ENCODE measurements at places on chromosomes 12 and 14. TPM values are rescaled to one million over a fixed set of nuclear protein-coding genes. Genes with fewer than 3 reads are reported as not detected.

GLT1D1 gene
- total RNA-seq: 3.2 TPM

GNPNAT1 gene
- 34.8 TPM for total RNA-seq

GSG1 gene
- total RNA-seq: not detected

RHEBL1 gene
- total RNA-seq: 16.0 TPM

EIF5 gene
- total RNA-seq: 261 TPM

GYS2 gene
- total RNA-seq: 0.07 TPM

FRMD6 gene
- 11.6 TPM for total RNA-seq

C12orf54 gene
- total RNA-seq: not detected

TSHR gene
- not detected for total RNA-seq

TRPV4 gene
- not detected for total RNA-seq

KRT2 gene
- total RNA-seq: not detected

CIDEB gene
- total RNA-seq: 24.7 TPM

DNA sequence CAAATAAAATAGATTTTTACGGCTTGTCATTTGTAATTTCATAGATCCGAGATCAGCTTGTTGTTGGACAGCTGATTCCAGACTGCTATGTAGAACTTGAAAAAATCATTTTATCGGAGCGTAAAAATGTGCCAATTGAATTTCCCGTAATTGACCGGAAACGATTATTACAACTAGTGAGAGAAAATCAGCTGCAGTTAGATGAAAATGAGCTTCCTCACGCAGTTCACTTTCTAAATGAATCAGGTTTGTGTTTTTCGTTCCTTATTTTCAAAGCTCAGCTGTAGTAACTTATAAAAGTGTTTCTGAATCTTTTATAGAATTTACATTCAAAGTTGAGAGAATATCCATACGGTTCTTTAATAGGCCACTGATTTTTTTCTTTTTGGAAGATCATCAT, 89.1 kb downstream of the LRRK2 start:
- no peak for DNase-seq

- no peak for DNase-seq
These were observed 165.0 kb downstream of the SRGAP1 start for GRCh38 chr12:64009321-64010068.

DNA sequence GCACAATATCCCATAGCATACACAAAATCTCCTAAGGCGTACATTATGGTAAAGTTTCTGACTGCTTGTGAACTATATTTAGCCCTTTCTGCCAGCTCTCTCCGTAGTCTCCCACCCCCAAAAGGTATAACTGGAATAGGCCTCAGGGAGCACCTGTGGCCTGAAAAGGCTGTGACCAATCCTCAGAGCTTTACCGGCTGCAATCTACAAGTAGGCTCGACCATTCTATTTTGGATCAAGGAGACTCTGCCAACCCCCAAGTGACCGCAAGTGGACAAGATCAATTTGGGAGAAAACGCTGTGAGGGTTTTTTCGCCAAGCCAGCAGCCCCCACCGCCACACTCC, 1.2 kb downstream of the PPTC7 start:
- DNase-seq: no peak

- DNase-seq: no peak
These were observed 15.0 kb downstream of the GXYLT1 start for GRCh38 chr12:42129595-42130204.

DNA sequence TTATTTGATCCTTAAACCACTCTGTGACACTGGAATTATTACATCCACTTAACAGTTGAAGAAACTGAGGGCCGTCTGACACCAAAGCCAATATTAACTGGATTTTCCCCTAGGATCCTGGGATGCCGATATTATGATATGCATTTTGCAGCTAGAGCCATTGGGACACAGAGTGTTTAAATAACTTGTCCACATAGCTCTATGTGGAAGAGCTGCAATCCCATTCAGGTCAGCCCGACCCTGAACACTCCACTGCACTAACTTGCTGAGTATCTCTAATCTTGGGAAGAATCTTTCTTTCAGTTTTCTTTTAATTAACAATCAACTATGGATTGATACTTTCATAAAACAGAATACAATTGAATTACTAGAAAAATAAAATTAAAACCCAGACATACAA, 37.9 kb downstream of the RMST start:
- DNase-seq: no peak

- no peak for DNase-seq
These were observed 11.5 kb downstream of the GTF2A1 start for GRCh38 chr14:81209167-81209836.

DNA sequence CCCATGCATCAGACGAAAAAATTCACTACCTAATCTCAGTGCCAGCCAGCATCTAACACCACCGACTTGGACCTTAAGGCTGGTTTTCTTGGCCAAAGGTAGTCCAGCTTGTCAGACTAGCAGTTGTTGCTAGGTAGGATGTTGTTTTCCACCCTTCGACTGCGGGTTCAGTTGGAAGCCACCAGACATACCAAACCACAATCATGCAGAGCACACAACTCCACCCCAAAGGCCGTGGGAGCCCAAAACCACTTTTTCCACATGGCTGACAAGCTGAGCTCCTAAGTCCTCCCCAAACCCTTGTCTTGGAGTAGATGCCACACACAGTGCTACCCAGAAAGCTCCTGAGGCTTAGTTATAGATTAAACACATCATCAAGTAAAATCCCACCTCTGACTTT, 46.8 kb downstream of the LRIG3 start:
- DNase-seq: no peak

GRCh38 chr12:89882792-89883191, 174.2 kb upstream of the ATP2B1 start:
- DNase-seq: no peak

GRCh38 chr12:65882486-65882885, 58.2 kb downstream of the HMGA2 start:
- DNase-seq: no peak

DNA sequence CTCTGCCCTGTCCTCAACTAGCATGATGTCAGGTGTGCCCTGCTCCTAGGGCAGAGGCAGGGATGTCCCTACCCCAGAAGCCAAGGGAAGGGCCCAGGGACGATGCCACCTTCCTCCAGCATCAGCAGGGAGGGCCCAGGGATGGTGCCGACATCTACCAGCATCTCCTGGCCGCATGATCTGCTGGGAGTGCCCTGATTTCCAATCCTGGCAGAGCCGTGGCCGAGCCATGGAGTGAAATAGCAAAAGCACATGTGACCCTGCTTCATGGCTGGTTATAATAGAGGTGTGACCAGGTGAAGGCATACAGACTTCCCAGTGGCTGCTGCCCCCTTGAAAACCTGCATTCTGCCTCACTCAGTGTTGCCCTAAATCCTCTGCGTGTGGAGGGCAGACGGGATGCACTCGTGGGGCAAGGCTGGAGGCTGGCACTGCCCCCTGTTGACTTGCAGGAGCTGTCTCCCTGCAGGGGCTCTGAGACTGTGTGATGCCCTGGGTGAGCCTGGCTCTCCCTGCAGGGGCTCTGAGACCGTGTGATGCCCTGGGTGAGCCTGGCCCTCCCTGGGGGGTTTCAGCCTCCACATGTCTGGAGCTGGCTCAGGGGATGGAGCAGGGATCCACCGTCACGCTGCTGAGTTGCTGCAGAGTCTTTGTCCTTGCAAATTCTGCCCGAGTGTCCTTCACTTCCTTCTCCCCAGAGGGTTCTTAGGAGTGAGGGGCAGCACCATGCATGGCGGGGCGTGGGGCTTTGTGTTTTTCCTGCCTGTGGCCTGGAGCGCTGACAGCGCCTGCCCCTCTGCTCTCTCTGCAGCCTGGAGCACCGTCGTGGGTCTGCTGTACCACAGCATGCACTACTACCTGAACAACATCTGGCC, 51.7 kb downstream of the ADGRD1 start:
- no peak for DNase-seq

DNA sequence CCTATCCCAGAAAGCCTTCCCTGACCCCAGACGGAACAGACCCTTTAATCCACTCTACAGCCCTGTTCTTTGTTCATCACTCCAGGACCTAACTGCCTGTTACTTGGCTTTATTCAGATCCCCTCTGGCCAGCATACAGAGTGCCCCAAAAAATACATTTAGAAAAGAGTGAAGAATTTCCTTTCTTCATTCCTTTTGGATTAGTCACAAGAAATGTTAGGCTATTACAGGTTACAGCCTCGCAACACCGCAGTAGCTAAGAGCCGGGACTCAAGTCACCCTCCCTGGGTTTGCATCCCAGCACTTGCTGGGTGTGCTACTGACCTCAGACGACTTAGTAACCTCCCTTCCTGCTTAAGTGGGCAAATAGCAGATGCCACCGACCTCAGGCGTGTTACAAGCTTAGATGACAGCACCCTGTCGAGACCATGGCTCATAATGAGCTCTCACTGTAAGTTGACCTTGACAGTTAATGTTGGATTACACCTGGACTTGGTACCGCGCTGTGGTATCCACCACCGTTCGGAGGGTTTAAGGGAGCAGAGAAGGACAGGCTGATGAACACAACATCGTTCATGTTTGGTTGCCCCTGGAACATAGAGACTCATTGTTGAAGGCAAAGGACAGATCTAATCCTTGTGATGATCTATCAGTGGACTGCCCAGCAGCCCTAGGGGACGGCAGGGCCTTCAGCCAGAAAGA, 12.9 kb downstream of the GLRX5 start:
- no peak for DNase-seq

DNA sequence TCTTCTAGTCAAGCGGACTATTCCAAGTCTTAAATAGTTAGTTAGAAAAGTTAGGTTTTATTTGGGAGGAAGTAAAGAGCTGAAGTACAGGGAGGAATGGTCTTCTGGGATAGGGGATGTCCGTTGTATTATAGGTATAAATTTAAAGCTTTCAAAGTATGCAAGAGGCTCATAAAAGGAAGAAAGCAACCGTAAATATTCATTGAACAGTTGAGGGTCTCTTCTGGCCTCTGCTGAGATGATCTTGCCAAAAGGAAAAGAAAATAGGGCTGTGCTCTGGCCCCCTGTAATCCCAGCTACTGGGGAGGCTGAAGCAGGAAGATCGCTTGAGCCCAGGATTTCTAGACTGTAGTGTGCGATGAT, 377 bp upstream of the TIMELESS start:
- DNase-seq: no peak

- DNase-seq: no peak
These were observed 4.5 kb upstream of the CACNA2D4 start for GRCh38 chr12:1922985-1923384.

GRCh38 chr12:115075552-115076170, 391.7 kb upstream of the TBX3 start:
- DNase-seq: no peak

DNA sequence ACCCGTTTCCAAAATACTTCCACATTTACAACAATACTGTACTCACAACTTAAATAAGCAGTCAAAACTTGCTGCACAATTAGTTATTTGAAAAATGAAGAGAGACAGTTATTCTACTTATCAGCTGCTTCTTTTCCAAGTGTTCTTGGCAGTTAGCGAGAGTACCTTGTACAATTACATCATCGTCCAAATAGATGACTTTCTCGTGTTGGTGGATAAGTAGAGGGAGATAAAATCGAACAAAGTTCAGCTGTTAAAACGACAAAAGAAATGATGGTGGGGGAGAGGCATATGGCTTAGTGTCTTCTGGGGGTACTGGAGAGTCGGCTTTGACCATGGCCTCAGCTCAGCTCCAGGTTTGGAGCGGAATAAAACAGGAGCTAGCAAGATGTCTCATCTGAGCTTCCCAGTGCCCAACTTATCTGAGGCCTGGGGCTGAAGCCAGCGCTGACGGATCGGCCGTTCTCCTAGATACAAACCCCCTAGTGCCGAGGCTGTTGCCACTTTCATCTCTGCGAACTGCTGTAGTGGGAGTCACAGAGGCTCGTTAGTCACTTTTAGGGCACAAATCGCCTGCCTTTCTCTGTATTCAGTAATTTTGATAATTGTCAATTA, 31.7 kb downstream of the TDG start:
- DNase-seq: no peak

GRCh38 chr12:13044002-13044905, at the start of gene FAM234B:
Gene FAM234B (plus strand): TSS chr12:13044381. CDS start chr12:13044404, 23 bp downstream.
- peak; percentile 56 for DNase-seq

DNA sequence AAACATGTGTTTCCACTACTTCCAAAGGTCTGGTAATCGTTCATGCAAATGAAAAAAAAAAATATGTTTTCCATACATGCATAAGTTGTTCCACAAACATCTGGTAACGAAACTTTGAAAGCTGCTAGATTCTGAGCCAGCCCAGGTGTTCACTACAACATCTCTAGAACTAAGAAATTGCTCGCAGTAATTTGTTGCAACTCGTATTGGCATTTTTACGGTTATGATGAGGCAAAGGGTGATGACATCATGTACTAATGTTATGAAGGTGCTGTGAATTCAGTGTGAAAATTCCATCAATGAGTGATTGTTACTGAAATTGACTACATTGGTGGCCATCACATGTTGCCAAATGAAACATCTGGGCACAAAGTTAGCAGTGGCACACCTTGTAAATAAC, 31.9 kb upstream of the CCDC91 start:
- no peak for DNase-seq

GRCh38 chr12:33222357-33222756, 217.3 kb downstream of the SYT10 start:
- no peak for DNase-seq

DNA sequence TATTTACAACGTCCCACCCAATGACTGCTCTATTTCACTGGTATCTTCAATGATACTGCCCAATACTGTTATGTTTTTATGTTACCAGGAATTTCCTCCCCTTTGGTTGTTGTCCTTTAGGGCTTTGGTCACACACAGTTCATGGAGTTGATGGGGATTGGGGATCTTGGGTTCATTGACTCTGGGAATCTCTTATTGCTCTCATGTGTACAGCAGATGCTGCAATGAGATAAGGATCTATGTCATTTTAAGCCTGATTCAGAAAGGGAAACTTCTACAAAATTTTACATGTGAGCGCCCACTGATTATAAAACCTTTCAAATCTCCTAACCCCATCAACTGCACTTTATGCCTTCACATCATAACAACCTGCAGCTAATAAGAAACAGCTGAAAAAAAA, 67.2 kb downstream of the FAR2 start:
- no peak for DNase-seq

DNA sequence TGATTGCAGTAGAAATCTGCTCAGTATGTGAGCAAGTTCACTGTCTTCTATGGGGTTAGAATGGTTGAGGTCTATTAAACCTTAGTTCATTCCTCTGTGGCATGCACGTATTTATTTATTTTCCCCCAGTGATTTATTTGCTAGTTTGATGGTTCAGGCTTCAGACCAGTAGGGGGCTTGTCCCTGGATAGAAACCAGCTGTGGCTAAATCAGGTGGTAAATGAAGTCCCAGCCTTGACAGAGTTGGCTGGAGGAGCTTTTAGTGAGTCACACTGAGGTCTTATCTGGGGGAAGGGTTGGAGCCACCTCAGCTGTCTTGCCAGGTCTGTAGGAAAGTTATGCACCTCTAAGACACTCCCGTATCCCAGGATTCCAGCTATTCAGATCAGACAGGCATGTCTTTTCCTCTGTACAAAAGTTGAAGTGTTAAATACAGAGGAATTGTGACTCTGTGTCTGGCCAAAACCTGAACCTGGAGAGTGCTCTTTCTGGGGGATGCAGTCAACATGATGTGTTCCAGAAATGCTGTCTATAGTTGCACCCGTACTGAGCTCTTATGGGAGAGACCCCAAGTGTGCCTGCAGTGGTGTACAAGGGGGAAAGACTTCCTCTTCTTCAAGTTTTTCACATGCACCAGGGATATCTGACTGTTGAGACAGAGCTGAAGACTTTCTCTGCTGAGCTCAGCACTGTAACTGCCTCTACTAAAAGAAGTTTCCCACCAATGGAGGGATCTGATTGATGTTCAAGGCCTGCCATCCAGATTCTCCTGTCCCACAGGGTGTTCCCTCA, 1322.1 kb downstream of the TMEM121 start:
- no peak for DNase-seq

Measured in activated T-helper 2 cell treated with anti-CD3 and anti-CD28 coated beads, Interferon-gamma antibody, Interleukin-2, Interleukin-4, amounts not matched to agents 10 μg/mL and 5 μg/mL and 100 μg/mL, durations not matched to agents 14 hours and 24 hours and 36 hours (primary cell).